ENCODE measurements at places on chromosomes 7 and 10.

- no peak for DNase-seq
Measured at GRCh38 chr7:20270867-20271266, 53.7 kb upstream of the MACC1 start.

DNA sequence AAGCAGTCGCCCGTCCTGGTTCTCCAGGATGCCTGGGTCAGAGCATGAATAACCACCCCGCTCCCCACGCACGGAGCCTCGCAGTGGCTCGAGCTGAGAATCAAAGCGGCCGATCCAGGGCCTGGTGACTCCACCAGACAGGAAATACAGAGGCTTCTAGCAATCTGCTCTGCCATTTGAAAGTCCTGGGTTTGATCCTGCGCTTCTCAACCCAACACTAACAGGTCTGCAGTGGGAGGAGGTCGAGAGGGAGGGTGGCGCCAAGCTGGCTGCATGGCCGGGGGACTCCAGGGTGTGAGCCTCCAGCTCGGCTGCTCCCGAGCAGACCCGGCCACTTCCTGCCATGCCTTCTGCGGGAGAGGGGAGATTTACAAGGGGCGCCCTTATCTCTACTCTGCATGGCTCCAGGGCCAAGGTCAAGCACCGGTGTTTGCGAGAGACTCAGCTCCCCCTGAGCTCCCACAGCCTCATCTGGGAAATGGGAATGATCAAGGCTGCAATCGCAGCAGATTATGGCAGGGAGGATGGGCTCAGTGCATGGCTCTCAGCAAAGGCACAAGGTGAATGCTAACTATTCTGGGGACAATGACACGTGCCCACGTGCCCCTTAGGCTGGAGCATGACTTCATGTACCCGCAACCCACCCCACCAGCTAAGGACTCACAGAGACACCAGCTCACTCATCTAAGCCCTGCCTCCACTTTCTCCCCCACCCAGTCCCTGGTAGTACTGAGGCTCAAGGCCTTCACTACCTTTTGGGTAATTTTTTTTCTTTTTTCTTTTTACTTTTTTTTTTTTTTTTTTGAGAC, 73.9 kb upstream of the TNRC18 start:
- DNase-seq, result no peak

GRCh38 chr7:50295133-50295532, 9.4 kb upstream of the IKZF1 start:
- DNase-seq, result no peak

DNA sequence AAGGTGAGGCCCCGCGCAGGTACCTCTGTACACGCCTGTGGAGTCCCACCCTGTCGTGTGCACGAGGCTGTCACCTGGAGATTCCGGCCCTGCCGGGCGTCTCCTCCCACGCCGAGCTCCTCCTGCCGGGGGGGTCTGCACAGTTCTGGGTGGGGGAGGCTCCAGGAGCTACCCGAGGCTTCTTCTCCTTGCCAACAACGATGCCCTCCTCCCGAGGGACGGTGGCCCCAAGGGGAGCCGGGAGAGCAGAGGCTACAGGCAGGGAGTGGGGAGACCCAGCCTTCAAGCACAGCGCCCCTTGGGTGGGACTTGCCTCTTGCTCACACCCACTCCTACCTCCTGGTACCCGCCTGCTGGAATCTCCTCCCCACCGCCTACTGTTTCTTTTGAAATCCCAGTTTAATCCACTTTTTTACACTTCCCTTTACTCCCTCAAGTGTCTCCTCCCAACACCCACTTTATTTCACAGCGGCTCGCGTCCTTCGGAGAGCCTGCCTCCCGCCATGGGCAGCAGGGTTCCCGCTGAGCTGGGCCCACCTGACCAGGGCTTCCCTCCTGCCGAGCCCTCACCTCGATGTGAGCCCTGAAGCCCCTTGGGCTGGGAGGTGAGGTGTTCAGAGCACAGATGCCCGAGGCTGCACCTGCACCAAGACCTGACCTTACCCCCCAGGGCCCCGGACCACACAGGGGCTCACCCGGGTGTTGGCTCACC, 338.1 kb downstream of the DNAJB6 start:
- no peak for DNase-seq

DNA sequence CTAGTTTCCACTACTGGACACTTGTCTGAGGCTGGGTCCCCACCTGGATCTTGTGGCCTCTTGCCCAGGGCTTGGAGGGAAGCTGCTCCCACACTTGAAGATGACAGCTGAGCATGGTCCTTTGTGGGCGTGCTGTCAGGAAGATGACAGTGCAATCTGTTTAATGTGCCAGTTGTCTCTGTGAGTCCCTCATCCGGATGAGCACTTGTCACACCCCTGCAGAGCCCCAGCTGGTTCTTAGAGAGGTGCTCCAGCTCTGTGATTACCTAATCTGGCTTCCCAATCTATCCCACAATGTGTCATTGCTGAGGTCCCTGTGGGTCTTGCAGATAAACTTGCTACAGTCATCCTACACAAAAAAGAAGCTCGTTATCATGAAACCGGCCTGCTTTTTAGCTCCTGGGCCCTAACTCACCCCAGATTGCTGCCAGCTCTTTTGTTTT, 34.8 kb upstream of the CCSER2 start:
- DNase-seq, result no peak

- no peak for DNase-seq
Measured at GRCh38 chr7:7428806-7429205, 106.9 kb downstream of the COL28A1 start.
